ENCODE measurements at places on chromosomes 6 and 20.
A peak's percentile ranks its signal among the peaks of the same experiment; 100 is the strongest.

GRCh38 chr6:108837236-108837971 lies 10.8 kb upstream of the ARMC2 start:
- DNase-seq = no peak

- DNase-seq = no peak
Measured at GRCh38 chr6:33979750-33980149, 166.1 kb downstream of the GRM4 start.

GRCh38 chr6:103750603-103751002 lies 1109.1 kb downstream of the HACE1 start:
- no peak for DNase-seq

- no peak for DNase-seq
Measured at GRCh38 chr6:16559071-16559470, 202.2 kb downstream of the ATXN1 start.

- DNase-seq = no peak
Measured at GRCh38 chr6:74892091-74892490, 313.8 kb downstream of the COL12A1 start.

- no peak for DNase-seq
Measured at GRCh38 chr6:39247667-39248194, 18.5 kb upstream of the KCNK5 start.

GRCh38 chr20:10178727-10179313 lies 39.8 kb upstream of the SNAP25 start:
- DNase-seq = no peak

DNA sequence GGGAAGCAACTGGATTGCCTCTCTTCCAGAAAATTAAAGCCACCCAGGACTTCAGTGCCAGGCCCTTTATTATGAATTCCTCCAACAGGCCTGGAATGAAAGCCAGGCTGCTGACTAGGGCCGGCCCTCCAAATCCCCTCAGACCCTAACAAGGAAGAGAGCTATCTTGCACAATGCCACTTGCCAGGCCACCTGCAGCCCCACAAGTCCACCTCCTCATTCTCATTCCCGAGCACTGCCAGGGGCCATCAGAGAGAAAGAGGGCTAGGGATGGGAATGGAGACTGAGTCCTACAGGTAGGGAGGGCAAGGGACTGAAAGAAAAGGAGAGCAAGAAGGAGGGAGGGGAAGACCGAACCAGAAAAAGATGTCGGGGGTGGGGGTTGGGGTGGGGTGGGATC lies 86.5 kb downstream of the MRPL14 start:
- peak; percentile 34 for DNase-seq

GRCh38 chr6:125931733-125932450 lies 24.7 kb upstream of the HINT3 start:
- no peak for DNase-seq

GRCh38 chr6:32170294-32170693 lies 5.6 kb downstream of the AGPAT1 start:
- no peak for DNase-seq

DNA sequence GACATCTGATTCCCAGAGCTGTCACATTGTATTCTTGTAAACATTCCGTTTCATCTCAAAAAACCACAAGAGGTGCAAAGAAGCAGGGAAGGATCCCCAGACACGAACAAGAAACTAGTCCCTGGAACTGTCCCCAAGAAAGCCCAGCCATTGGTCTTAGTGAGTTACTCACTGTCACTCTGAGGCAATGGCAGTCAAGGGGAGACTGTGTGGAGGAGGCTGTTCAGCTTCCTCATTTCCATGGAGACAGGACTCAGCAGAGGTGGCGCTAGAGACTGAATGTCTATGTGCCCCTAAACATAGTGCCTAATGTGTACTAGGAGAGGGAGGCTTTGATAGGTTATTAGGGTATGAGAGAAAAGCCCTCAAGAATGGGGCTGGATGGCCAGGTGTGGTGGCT lies 11.1 kb downstream of the ULBP1 start:
- DNase-seq = no peak

GRCh38 chr6:163974322-163974721 lies 559.8 kb downstream of the QKI start:
- DNase-seq = no peak

All from upper lobe of right lung (tissue), 1 donor.